ENCODE measurements at places on chromosomes 12 and 14. TPM values are rescaled to one million over a fixed set of nuclear protein-coding genes. Genes with fewer than 3 reads are reported as not detected.

DNA sequence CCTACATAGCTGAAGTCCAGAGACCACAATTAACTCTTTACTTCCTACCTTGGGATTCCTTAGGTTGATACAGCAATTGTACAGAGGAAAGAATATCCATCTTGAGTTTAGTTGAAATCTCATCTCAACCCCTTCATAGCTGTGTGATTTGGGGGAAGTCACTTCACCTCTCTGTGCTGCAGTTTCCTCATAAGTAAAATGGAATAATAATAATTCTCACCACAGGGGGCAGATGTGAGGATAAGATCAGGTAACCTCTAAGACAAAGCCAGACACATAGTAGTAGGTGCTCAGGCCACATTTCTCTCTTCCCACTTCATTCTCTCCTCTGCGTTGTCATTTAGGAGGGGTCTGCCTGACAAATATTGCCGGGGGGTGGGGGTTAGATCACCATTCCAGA lies 6.7 kb downstream of the FOXN4 start:
- DNase-seq, result peak; percentile 41

The TAS2R31 gene
- 17.7 TPM for total RNA-seq

GRCh38 chr12:80192087-80192486 lies 92.8 kb downstream of the OTOGL start:
- no peak for DNase-seq

DNA sequence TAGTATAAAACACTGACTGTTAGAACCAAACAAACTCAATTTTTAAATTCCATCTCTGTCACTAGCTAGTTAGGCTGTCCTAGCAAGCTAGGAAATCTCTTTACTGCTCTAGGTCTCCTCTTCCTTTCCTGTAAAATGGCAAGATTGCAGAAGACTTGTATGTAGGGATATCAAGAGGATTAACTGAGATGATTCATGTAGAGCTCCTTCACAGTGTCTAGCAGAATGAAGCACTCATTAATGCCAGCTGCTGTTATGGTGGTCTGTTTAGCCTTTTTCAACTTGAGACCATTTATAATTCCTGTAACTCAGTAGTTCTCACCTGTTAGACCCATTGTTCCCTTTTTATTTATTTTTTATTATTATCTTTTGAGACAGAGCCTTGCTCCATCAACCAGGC lies 67.8 kb upstream of the KCNH3 start:
- DNase-seq, result no peak

- DNase-seq, result peak; percentile 95
Measured at GRCh38 chr14:31877255-31877798, 199.8 kb upstream of the ARHGAP5 start.

DNA sequence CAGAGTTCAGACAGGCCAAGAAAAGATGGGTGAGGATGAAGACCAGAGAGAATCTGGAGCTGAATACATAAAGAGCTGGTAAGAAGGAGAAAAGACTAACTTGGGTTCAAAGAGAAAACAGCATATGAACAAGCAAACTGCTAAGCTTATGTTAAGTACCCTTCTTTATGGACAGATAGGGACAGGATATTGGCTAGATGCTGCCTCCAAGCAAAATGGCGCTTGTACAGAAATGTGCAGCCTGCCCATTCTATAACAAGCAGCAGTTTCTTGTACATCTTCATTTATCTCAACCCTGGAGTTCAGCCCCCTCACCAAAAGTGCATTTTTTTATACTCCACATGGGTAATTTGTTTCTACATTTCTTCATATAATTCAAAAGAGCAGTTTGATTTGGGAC lies 184.5 kb downstream of the RMST start:
- no peak for DNase-seq

- no peak for DNase-seq
Measured at GRCh38 chr12:16358878-16359277, 11.4 kb downstream of the MGST1 start.

The DEPDC4 gene
- 0.82 TPM for total RNA-seq

DNA sequence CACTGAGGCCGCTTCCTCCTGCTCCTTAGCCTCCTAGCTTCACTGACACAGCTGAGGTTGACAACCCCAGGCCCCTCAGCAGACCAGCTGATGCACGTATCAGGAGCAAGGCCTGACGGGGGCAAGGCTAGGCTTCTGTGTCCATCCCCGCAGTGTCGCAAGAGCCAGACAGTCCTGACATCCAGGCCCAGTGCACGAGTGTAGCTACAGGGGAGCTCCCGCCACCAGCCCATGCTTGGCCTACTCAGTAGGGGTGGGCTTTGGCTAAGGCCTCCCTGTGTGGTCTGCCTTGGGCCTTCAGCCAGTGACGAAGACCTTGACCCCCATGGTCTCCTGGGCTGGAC lies 179.1 kb downstream of the DPF3 start:
- DNase-seq, result no peak

- DNase-seq, result no peak
Measured at GRCh38 chr14:93953263-93953662, 23.1 kb downstream of the ASB2 start.

- no peak for DNase-seq
Measured at GRCh38 chr14:24908592-24909236, 141.2 kb downstream of the STXBP6 start.

The GLI1 gene
- total RNA-seq, result 5.6 TPM

GRCh38 chr14:77457115-77457521 lies 283 bp downstream of the VIPAS39 start:
- no peak for DNase-seq

The TMEM132C gene
- total RNA-seq, result 8.7 TPM

DNA sequence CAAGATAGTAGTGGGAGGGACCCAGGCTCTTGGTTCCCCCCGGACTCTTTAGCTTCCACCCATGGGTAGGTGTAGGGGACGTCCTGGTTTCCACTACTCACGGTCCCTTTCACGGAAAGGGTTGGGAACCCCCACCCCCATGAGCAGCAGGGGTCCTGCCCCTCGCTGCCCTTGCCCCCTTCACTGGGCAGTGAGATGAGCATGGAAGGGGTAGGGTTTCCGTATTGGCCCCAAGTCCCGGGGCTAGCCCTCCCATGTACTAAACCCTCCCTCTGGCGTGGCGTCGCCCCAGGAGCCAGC lies 12.7 kb downstream of the AGAP2 start:
- no peak for DNase-seq

DNA sequence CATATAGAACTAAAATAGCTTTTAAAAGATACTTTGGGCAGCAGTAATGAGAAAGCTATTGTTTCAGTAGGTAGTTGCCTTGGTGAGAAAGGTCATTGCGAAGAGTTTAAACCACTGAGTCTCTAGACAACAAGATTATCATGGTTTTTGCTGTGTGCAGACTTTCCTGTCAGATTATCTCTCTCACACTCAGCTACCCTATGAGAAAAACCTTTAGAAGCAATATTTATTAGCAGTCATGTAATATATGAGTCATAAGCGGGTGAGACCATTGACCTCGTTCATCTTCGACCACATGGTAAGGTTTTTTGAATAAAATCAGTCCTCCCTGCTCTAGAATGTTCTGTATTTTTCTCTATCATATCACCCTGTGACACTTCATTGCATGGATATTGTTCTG lies 59.9 kb downstream of the GPR65 start:
- no peak for DNase-seq

GRCh38 chr14:76759589-76759988 lies 1.7 kb upstream of the VASH1 start:
- no peak for DNase-seq

GRCh38 chr12:40825156-40825555 lies 132.9 kb downstream of the CNTN1 start:
- no peak for DNase-seq

- DNase-seq, result peak; percentile 25
Measured at GRCh38 chr14:70622111-70622712, 19.5 kb upstream of the TTC9 start.

GRCh38 chr14:33985242-33985641 lies 34.4 kb upstream of the EGLN3 start:
- DNase-seq, result no peak
